Ascending aorta (tissue), 2 donors: ENCODE measurements at places on chromosomes 2 and 18.
A peak's percentile ranks its signal among the peaks of the same experiment; 100 is the strongest.

- DNase-seq = peak; percentile 46
Measured at GRCh38 chr18:75090336-75090735, 118.6 kb downstream of the PTGR3 start.

DNA sequence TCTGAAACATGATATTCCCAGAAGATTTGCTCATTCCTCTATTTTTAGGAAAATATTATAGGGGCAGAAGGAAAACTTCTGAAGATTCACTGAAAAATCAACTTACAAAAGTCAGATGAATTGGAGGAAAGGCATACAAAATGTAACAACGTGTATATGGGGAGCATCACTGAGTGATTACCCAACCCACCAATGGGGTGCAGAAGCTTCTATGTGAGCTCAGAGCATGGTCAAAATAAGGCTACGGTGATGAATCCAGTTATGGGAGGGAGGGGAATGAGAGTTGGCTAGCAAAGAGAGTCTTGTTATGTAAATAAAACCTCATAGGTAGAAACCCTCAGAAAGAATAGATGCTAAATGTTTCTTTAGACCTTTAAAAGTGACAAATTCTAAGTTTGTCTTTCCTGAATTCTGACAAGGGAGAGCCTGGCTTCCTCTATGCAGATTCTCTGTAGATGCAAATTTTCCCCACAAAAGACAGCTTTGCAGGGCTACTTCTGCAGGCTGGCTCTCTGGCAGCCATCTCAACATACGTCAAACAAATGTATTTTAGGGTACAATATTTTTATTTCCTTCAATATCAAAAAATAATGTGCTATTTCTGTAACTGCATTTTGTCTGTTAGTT is 171.4 kb upstream of the NDUFV2 start:
- no peak for DNase-seq

- no peak for DNase-seq
Measured at GRCh38 chr2:158498043-158498748, 41.4 kb downstream of the PKP4 start.

GRCh38 chr2:40120957-40121356 is 330.9 kb downstream of the SLC8A1 start:
- no peak for DNase-seq

- no peak for DNase-seq
Measured at GRCh38 chr2:32384529-32384928, 27.7 kb downstream of the BIRC6 start.

DNA sequence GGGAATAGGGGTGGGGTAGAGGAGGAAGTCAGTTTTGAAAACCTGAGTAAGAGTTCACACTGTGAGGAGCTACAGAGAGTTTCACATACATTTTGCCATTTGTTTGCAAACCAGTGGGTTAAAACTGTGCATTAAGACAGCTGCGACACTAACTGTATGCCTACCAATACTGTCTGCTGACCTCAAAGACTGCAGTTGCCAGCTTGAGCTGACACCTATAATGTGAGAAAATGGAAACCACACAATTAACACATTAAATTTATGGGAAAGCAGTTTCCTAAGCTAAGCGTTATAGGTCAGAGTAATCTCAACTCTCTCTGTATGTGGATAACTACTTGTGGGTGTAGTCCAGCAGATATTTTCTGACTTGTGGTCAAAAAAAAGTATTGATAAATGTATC is 756.6 kb upstream of the GCFC2 start:
- no peak for DNase-seq
